Stimulated activated CD8-positive, alpha-beta memory T cell treated with anti-CD3 and anti-CD28 coated beads, Interleukin-7, amount 100 ng/mL, for 24 hours (primary cell): ENCODE measurements at places on chromosomes 13 and 19.
A peak's percentile ranks its signal among the peaks of the same experiment; 100 is the strongest.

GRCh38 chr19:46915386-46915785 is 54.6 kb downstream of the ARHGAP35 start:
- no peak for DNase-seq

DNA sequence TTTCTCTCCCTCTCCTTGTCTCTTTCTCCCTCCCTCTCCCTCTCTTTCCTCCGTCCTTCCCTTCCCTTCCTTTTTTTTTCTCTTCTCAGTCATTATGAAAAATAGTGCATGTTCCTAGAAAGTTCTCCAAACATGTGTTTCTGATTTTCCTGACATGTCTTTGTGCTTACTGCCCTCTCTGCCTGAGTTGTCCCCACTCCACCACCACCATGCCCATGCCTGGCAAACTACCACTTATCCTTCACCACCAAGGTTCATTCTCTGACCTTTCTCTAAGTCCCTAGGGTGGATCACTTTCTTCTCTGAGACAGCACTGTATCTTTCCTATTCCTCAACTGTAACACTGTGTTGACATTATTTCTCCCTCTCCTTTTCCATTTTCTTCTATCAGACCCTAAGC is 98.2 kb downstream of the LACC1 start:
- no peak for DNase-seq

DNA sequence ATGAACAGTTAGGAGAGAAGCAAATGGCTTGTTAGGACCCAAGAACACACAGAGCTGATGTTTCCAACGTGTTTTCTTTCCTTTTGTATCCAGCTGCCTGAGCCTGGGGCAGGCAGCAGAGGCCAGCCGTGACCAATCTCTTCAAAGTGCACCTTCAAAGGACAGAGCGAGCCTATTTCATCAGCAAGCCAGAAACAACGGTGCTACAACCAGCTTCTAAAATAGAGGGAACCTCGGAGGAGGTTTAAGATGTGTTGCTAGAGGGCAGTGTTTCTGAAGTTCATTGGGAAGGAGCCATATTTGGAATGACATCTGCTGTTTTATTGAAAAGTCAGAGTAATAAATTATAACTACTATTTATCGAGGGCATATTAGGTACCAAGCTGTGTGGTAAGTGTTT is 56.2 kb upstream of the RFC3 start:
- DNase-seq = no peak

DNA sequence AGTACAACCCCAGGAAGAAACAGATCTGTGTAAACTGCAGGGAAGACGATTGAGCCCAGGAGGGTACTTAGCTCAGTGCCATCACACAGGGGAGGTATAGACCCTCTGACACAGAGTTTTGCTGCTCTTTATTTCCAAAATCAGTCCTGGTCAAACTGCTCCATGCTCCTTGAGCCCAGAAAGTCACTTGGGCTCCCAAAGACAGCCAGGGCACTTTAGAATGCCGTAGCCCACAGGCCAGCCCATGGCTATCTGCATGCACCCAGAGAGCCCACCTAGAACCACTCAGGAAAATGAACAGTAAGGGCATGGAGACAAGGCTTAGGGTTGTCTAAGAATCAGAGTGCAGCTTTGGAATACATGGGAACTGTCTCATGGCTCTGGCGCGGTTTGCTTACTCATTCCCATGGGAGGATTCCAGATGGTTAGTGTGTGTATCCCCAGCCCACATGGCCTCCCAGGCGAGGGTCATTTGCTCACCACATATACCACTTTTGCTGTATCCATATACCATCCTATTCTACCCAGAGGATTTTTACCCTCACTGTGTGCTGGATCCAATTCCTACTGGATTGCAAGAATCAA is 14.7 kb upstream of the PDCD5 start:
- DNase-seq = no peak

GRCh38 chr13:23963947-23964346 is 66.6 kb upstream of the C1QTNF9B start:
- no peak for DNase-seq

- DNase-seq = no peak
Observed at GRCh38 chr13:100611678-100612492, 23.3 kb upstream of the GGACT start.

- no peak for DNase-seq
Observed at GRCh38 chr19:51800473-51801244, 5.7 kb downstream of the FPR3 start.

DNA sequence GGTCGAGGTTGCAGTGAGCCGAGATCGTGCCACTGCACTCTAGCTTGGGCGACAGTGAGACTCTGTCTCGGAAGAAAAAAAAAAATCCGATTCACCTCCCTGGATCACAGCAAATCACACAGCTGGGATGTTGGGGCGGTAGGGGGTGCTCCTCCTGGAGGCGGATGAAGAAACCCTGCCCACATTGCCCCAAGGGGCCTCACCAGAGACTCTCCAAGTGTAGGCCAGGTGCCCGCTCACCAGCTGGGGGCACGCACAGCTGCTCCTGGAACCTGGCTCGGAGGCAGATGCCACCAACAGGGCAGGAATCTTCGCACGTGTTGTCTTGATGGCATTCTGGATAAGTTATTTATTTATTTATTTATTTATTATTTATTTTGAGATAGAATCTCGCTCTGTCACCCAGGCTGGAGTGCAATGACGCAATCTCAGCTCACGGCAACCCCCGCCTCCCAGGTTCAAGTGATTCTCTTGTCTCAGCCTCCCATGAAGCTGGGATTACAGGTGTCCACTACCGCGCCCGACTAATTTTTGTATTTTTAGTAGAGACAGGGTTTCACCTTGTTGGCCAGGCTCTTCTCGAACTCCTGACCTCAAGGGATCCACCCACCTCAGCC is 3.1 kb downstream of the UQCR11 start:
- DNase-seq = no peak

GRCh38 chr13:71758828-71759227 is 108.2 kb downstream of the DACH1 start:
- DNase-seq = no peak

DNA sequence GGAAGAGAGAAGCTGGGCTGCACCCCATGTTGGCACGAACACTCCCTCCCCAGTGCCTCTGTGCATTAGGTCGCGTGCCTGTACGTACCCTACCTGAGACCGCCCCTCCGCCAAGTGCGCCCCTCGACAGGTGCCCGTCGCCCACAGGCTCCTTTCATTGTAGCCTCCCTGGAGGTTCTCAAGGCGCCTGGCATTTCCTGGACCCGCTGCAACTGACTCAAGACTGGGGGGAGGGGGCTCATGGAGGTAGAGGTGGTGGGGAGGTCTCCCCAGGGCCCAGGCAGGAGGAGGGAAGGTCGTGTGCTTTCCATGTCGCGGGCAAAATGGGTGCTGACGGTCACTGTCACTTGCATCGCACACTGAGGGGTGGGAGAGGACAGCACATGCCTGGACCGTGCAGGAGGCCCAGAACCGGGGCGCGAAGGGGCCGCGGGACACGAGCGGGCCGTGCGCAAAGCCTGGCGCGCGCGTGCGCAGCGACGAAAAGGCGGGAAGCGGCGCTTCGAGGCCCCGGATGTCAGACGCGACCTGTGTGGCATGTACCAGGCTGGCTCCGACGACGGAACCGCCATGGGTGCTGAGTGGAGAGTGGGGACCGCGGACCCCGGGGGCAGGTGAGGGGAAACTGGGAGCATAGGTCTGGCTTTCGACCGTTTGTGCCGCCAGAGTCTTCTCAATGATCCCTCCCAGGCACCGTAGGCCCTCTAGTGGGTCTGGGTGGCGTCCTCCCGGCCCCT is 16.5 kb downstream of the NFIX start:
- DNase-seq = no peak

DNA sequence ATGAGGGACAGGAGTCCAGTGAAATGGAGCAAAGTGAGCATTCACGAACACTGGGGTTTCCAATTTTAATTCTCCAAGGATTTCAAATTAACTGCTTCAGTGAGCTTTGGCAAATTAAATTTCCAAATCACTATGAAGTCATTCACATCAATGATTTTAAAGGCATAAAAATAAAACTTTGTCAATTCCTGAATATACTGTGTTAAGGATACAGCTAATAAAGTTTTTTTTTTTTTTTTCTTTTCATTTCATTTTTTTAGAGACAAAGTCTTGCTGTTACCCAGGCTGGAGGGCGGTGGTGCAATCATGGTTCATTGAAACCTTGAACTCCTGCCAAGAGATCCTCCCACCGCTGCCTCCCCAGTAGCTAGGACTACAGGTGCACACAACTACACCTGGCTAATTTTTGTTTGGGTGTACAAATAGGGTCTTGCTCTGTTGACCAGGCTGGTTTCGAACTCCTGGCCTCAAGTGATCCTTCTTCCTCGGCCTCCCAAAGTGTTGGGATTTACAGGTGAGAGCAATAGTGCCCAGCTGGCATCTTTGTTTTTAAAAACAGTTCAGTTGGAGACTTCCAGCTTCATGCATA is 21.9 kb downstream of the RBM26 start:
- DNase-seq = no peak

GRCh38 chr13:28545583-28546333 is 50.8 kb upstream of the FLT1 start:
- no peak for DNase-seq

DNA sequence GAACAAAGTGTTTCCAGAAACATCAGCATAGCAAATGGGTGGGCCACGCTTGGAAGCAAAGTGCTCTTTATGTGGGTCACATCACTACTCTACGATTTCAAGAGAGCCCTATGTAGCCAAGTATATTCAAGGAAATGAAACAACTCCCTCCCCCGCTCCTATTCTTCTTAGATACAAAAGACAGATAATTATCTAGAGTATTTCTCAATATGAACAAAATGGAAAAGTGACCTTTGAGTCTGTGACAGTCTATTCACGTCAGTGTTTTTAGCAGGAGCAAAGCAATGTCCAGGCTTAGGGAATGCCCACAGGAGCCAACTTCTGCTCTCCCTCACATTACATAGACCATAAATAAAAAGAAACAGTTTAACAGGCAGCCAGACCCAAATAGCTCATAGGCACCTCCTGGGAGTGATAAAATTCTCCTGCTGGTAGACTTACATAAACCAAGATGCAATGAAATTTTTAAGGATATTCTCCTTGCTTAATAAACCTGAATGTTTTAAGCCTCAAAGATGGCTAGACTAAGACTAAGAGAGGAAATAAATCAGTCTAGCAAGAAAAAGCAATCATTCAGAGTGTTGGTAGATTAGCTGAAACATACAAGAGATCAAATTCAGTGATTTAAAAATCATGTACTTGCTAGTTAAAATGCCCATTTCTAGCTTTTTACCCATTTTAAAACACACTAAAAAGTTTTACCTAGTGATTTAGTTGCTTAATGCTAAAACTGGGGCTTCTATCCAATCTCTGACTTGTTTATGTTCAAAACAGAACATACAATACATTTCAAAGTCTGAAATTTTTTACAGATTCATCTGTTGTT is 182.8 kb downstream of the RGCC start:
- no peak for DNase-seq

GRCh38 chr19:1253514-1254080 is 5.2 kb downstream of the MIDN start:
- no peak for DNase-seq

DNA sequence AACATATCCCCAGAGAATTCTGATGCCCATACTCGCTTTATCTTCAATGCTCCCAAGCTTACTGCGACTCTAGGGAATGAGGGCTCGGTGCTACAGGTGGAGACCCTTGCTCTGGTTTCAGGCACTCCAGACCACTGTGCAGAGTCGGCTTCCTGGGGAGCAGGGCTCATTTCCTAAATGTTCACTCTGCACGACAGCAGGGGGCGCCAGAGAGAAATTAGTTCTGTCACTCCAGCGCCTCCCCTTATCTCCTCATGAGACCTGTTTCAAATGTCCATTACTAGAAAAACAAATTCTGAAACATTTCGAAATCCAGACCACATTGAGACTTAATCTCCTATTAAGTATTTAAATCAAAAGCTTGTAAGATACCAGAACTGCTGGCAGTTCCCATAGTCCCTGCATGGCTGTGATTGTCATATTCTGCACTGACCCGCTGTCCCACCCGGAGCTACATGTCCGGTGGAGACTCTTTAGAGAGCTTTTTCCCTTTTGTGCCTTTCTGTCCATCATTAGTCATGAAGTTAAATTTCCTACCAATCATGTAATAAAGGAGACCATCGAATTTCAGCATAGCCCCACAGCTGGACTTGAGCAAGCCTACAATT is 22.4 kb downstream of the EPSTI1 start:
- DNase-seq = peak; percentile 68

DNA sequence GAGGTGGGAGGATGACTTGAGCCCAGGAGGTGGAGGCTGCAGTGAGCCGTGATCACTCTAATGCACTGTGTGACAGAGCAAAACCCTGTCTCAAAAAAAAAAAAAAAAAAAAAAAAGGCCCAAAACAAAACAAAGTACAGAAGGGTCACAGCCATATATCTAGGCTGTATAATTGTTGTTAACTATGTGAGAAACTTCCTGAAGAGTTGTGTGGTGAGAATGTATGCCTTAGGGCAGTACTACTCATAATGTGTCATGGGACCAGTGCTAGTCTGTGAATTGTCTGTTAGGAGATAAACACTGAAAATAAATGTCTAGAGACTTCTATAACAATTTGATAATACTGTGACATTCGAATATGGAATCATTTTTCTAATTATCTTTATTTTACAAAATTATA is 43.1 kb downstream of the PAN3 start:
- no peak for DNase-seq

DNA sequence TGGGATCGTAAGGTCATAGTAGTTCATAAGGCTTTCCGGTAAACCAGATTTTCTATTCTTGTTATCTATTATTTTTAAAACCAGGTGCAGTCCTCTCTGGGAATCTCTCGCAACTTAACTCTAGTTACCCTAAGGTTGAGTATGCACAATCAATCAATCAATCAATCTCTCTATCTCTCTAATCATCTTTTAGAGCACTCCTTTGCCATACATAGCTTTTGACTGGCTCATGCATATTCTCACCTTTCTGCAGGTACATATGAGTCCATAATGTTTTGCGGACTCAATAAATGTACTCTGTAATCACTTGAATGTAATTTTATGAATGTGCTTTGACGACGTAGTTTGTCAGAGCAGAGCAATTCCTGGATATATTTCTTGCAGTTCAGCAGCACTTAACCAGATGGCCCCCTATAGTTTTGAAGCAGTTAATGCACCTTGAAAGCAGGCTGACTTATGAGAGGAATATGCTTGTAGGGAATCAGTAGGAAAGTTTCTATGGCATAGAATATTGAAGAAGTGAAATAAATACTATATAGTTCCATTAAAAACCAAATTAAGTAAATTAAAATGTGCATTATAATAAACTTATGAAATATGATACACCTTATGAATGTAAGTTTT is 524.7 kb downstream of the GPC5 start:
- DNase-seq = no peak

DNA sequence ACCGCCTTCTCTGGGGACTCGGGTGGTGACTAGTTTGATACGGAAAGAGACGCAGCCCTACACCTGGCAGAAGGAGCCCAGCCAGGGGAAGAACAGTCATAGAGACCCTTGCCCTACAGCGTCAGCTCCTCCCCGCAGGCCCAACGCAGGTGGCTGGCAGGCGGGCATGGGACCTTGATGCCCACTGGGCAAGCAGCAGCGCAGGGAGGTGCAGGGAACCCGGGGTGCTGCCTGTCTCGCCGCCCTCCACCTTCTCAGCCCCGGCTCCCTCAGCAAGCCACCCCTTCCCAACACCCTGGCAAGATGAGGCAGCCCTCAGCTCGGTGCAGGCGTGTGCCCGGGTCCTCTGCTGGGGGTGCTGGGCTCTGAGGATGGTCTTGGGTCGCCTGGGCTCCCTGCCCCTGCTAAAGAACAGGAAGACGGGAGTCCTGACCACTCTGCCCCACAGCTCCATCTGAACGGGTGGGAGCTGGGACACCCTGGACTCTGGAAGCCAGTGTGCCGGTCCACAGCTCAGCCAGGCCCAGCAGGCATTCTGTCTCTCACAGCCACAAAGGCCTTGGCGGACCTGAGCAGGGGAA is 9.0 kb downstream of the MIER2 start:
- DNase-seq = no peak
